ENCODE measurements at places on chromosomes 4 and X.

DNA sequence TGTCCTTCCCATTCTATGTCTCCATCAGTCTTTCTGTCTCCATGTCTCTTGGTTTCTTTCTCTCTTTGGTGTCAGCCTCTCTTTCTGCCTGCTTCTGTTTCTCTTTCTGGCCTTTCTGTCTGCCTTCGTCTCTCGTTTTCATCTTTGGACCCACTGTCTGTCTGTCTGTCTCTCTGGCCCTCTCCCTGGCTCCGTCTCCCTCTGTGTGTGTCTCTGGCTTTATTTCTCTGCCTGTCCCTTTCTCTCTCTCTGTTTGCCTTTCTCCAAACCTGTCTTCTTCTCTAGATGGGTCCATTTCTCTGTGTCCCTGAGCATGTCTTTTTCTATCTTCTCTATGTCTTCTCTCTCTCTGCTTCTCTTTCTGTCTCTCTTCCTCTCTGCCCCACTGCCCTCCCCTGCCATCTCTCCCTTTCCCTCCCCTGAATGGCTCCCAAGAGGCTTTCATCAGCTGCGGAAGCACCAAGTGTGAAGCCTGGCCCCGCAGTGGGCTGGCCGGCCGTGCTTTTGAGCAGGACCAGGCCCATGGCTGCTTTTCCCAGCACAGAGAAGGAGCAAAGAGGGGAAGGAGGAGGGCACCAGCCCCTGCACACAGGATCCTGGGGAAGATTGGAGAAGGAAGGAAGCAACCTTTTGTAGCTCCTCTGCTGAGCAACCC, 57.4 kb downstream of the PJA1 start:
- DNase-seq, result no peak

DNA sequence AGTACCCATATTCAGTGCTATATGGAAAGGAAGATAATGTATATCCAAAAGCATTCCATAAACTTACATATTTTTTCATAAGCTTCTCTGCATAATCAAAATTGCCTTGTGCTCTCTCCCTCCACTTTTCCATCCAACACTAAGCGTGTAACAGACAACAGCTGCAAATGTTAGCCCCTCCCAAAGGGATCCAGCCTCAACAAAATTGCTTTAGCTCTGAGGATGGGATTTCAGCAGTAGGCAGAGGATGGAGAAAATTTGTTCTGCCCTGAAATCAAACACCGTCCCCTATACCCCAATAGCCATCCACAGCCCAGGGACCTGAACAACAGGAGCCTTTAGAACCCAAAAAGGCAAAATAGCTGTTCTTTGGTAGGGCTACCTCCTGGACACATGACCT, 28.8 kb upstream of the FGF13 start:
- DNase-seq, result no peak

- peak; percentile 32 for DNase-seq
Observed at GRCh38 chr4:121156822-121157769, 7.0 kb downstream of the TNIP3 start.

GRCh38 chrX:123738378-123738940, 5.6 kb upstream of the THOC2 start:
- no peak for DNase-seq

- no peak for DNase-seq
Observed at GRCh38 chr4:184861047-184861446, 35.3 kb upstream of the ACSL1 start.

All from T-helper 2 cell (primary cell).